CD4-positive, alpha-beta T cell treated with Interleukin-17A for 4 hours (primary cell): ENCODE measurements at places on chromosomes 6 and 20.

DNA sequence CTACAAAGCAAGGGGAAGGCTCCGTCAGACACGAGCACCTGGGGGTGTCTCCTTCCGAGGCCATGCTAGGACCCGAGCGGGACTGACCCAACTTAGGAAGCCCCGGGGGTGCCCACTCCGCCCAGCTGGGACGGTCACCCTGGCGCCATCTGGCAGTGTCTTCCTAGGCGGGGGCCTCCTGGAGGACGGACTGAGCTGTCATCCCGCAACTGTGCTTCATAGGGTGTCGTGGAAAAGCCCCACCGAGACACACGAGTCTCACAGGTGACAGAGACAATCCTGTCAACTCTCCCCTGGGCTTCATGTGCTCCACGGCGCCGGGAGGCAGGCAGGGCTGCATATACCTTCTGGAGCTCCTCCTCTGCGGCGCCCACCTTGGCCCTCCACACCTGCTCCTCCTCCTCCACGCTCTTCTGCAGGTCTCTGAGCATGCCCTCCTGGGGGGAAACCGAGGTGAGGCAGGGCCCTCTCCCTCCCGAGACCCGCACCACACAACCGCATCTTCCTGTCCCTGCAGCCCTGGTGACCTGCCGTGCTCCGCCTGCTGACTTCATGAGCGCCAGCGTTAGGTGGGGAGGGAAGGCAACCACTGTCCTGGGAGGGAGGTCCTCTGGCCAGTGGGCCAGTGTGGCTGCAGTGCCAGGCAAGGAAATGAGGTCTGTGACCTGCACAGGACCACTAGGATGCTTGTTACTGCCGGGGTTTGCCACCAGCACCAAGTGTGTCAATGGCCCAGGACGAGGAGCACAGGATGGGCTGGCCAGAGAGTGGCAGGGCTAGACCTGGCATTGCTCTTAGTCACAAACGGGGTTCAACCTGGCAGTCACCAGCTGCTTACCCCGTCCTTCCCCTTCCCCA is 50.7 kb downstream of the DSTN start:
- no peak for DNase-seq

DNA sequence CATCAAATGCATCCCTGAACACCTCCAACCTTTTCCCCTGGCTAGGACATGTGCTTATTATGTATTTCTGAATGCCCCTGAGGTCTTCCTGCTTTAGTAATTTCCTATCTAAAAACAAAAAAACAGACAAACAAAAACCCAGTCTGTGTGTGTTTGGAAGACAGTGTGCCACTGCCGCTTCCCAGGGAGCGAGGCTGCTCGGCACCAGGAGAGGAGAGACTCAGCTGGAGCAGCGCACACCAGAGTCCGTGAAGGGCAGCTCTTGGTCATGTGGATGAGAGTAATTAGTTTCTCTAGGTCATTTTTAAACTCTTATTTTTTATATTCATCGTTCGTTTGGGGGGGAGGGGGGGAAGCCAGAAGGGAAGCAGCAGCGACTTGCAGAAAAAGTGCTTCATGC is 10.0 kb upstream of the ANKRD60 start:
- DNase-seq: no peak

GRCh38 chr6:139521338-139521737 is 146.9 kb upstream of the CITED2 start:
- no peak for DNase-seq

- DNase-seq: no peak
These were observed 77.6 kb downstream of the SRC start for GRCh38 chr20:37423545-37423944.

- DNase-seq: no peak
These were observed 23.7 kb downstream of the OVOL2 start for GRCh38 chr20:18034039-18034438.

DNA sequence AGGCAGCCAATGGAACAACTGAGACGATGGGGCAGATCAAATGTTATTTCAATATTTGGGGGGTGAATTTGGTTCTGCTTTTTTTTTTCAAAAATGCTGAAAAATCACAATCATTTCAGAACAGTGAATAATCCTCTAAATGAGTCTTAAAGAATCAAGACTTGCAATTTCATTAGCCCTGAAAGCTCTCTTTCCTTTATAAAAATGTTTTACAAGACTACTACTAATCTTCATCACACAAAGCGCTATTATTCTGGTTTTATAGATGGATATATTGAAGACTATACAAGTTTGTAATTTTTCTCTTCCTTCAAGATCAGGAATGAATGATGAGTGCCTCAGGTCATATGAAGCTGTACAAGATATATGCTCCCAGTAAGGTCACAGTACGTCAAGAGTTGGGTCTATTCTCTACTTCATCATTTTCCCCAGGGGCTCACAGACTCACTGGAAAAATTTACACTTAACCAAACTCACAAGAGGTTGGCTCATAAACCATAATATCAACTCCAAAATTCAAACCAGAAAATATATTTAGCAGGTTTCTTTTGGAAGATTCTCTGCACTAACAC is 19.5 kb downstream of the RNF24 start:
- no peak for DNase-seq

- peak; percentile 53 for DNase-seq
These were observed 1.9 kb downstream of the DDAH2 start for GRCh38 chr6:31727034-31727716.

- no peak for DNase-seq
These were observed 662.8 kb downstream of the TBC1D32 start for GRCh38 chr6:120671519-120671918.

DNA sequence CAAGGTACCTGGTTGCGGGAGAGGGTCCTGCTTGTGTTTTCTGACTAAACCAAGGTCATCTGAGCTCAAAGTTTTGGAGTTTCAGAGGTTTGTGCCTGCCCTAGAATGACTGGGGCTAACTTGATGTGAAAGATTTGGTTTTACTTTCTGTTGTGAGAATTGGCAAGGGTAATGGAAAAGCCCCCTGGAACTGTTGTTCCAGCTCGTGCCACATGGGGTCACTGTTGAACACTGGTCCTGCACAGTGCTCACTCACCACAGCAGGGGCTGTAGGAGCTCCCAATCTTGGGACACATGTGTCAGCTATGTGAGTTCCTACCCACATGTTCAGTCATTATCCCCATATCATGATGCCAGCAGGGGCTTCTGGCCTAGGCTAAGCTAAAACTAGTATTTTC is 6.5 kb downstream of the TGM6 start:
- DNase-seq: peak; percentile 20

- no peak for DNase-seq
These were observed 26.0 kb downstream of the SLC17A9 start for GRCh38 chr20:62978561-62978943.

GRCh38 chr6:30557683-30557981 is 537 bp downstream of the PRR3 start:
- DNase-seq: peak; percentile 72

DNA sequence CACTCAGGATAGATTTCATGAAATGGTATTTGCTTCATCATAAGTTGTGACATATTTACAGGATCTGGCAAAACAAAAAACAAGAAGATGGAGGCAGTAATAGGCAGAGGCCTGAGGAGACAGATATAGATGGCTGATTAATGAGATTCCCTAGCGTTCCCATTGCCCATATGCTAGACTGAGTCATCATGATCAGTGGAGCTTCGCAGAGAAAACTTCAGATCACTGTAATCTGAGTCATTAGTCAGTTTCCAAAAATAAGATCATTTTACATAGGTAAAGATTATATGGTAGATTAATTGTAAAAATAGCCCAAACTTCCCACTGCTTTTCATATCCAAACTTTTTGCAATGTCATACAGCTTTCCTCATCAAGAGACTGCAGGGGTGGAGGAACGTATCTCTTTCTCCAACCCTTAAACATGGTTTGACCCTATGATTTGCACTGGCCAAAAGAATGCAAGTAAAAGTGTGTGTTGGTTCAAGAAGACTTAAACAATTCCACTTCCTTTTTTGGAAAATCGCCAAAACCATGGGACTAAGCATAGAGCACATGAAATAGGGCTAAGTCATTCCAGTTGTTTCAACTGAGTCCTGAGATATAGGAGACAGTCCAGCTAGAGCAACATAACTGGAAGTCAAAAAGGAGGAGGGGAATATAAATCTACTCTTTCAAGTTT is 626.0 kb downstream of the RNF144B start:
- no peak for DNase-seq

- DNase-seq: no peak
These were observed 71.4 kb upstream of the SNX9 start for GRCh38 chr6:157751547-157752200.

DNA sequence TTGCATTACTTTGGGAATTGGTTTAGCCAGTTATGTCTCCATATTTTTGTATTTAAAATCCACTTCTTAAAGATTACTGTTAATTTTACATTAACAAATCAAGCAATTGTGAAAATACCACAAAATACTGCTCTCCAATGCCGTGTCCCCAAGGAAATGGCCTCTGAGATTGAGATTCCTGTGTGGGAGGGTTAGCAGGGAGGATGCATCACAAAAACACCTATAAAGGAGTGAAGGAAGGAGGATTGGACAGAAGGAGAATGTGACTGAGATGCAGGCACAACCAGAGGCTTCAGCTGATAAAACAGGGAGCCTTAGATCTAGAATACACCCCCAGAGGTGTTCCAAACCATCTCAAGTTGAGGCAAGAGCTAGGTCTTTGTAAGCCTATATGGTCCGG is 34.2 kb upstream of the NKAIN2 start:
- DNase-seq: no peak

GRCh38 chr6:136095986-136096385 is 154.1 kb downstream of the MTFR2 start:
- DNase-seq: no peak

GRCh38 chr6:168169624-168170023 is 90.6 kb upstream of the FRMD1 start:
- no peak for DNase-seq

DNA sequence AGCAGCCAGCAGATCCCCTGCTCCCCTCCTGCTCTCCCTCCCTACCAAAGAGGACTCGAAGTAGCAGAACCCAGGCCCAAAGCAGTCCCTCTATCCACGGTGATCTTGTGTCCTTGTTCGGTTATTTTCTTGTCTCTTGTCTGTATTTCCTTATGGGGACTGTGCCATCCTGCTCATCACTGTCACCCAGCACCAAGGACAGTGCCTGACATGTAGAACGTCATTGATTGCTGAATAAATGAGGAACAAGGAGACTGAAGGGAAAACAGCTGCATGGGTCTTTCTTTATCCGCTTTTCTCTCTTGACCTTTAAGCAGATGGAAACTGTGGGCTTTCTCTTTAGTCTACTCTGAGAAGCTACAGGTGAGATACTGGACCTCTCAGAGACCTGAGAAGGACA is 29.4 kb upstream of the ZNF831 start:
- DNase-seq: no peak

GRCh38 chr6:42783876-42784642 is 2.2 kb downstream of the BICRAL start:
- DNase-seq: no peak

- no peak for DNase-seq
These were observed 18.4 kb downstream of the SCP2D1 start for GRCh38 chr20:18831830-18832499.

DNA sequence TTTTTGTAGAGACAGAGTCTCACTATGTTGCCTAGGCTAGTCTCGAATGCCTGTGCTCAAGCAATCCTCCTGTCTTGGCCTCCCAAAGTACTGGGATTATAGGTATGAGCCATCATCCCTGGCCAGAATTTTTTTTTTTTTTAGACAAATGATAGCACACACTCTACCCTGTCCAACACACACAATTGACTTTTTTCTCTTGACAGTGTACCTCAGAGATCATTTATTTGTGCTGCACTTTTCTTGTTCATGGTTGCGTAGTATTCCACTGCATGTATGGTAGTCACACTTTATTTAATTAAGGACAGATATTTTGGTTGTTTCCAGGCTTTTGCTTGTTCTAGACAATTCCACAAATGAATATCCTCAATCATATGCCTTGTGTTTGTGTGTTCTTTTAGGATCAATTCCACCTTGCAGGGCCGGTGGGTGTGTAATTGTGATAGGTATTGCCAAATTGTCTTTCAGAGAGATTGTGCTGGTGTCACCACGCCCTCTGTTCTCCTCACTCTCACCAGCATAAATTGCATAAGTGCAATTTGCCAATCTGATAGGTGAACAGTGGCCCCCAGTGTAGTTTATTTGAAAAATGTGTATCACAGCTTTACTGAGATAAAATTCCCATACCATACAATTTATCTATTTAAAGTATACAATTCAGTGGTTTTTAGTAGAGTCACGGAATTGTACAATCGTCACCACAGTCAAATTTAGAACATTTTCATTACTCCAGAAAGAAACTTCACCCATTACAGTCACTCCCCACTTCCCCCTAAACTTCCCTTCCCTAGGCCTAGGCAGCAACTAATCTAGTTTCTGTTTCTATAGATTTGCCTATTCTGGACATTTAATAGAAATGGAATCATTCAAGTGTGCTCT is 20.1 kb downstream of the SRC start:
- DNase-seq: no peak

GRCh38 chr20:24669701-24670100 is 200.3 kb downstream of the SYNDIG1 start:
- DNase-seq: no peak

GRCh38 chr20:37523911-37524700 is 3.1 kb downstream of the NNAT start:
- no peak for DNase-seq

- no peak for DNase-seq
These were observed 28.3 kb upstream of the CSNK2A1 start for GRCh38 chr20:571754-572441.

- DNase-seq: no peak
These were observed 2.6 kb upstream of the TBX18 start for GRCh38 chr6:84766799-84767525.

- no peak for DNase-seq
These were observed 41.2 kb upstream of the PDE10A start for GRCh38 chr6:165704045-165704748.

GRCh38 chr6:87393026-87393622 is 14.6 kb upstream of the CFAP206 start:
- peak; percentile 48 for DNase-seq

DNA sequence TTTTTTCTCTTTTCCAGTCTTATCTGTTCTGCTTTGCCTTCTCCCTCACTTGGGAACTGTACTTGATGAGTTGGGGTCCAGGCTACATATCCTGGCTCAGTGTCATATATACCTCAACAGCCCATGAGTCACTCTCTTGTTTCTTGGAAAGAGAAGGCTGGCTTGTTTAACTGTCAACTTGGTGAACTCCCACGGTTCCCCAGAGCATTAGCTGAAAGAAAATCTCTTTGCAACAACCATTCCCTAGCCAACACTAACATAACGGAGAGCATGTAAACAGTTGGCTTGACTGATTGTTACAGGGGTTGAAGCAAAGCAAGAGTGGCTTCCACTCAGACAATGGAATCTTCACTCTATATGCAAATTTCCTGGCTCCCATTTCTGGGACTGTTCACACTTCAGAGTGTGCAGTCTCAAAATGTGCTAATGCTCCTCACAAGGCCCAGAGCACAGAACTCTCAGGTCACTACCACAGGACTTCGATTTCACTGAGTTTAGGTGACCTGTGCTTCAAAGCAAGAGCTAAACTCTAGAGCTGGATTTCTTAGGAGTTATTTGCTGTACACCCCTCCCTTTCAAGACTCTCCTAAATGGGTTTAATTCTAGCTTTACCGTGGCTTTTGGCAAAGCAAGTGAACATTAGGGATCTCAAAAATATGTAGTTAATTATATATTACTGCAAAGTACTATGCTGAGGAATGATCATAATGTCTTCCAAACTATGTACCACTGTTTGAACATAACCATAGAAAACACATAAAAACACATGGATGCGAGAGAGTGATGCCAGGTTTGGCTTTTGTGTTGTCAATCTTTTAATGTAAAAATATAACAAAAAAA is 609.8 kb downstream of the RFPL4B start:
- no peak for DNase-seq

- peak; percentile 86 for DNase-seq
These were observed 118.0 kb downstream of the HFE start for GRCh38 chr6:26205161-26205624.
